Stimulated activated CD4-positive, alpha-beta T cell treated with anti-CD3 and anti-CD28 coated beads, TNF-alpha, amount 100 ng/mL, for 24 hours (primary cell): ENCODE measurements at places on chromosomes 7 and 10.

DNA sequence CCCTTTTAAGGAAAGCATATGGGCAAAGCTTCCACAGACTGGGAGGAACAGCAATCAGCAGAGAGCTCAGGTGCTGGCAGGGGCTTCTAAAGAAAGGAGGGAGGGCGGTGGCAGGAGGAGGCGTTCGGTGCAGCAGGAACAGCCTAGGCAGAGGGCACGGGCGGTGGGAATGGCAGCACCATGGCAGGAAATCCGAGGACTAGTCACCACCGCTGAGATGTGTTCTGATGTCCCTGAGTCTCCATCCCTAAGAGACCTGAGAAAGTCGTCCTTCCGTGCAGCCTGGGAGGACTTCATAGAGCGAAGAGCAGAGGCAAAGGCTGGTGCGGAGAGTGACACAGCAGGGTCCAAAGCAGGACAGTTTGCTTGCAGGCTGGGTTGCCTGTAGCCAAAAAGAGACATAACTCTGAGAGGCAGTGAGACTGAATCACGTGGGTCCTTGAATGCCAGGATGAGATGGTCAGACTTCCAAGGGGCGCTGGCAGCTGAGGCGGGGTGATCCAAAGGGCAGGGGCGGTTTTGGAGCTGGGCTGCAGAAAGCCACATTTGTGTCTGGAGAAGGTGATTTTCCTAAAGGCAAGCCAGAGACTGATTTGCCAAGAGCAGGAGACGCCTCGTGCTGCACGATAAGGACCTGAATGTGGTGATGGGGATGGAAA is 35.8 kb upstream of the GRID1 start:
- DNase-seq, result no peak

DNA sequence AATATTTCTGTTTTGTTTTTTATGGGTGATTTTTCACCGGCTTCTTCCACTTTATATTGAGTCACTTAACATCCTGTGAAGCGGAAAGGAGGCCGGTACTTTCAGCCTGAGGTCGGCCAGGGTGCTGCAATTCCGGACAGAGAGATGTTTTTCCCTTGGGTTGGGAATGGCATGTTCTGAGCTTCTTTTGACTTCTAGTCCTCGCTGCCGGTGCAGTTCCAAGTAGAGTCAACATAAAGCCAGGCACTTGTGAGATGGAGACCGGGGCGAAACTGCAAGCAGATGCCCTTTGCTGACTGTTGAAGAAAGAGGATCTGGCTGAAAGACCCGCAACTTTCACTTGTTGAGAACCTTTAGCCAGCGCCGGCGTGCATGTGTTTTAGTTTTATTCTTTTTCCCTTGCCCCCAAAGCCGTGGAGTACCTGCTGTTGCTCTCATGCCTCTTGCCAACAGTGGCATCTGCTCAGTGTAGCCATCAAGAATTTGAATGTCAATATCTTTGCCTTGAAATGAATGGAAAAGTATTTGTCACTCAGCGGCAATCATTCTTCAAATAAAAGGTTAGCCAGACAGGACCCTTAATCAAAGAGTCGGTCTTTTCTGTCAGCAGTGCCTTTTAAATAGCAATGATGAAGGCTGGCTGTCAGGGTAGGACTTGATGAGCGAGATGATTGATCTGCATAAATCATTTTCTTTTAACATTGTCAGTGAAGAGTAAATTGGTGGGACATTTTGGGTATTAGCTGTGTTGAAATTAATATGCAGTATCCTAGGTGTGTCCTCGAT is 351.2 kb downstream of the LRMDA start:
- DNase-seq, result no peak

GRCh38 chr7:139829025-139829774 is at the start of gene TBXAS1:
Gene TBXAS1, plus strand, starts transcription at chr7:139829264. Its CDS starts 127 bp downstream, at chr7:139829391.
- DNase-seq, result no peak

DNA sequence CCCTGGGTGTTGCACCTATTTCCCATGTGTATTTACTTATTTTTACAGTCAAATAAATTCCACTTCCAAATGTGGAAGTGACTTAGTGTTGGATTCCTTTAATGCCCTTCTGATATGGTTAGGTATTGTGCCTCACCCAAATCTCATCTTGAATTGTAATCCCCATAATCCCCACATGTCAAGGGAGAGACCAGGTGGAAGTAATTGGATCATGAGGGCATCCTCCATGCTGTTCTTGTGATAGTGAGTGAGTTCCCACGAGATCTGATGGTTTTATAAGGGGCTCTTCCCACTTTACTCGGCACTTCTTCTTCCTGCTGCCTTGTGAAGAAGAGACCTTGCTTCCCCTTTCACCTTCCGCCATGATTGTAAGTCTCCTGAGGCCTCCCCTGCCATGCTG is 136.9 kb downstream of the SNX10 start:
- DNase-seq, result no peak

DNA sequence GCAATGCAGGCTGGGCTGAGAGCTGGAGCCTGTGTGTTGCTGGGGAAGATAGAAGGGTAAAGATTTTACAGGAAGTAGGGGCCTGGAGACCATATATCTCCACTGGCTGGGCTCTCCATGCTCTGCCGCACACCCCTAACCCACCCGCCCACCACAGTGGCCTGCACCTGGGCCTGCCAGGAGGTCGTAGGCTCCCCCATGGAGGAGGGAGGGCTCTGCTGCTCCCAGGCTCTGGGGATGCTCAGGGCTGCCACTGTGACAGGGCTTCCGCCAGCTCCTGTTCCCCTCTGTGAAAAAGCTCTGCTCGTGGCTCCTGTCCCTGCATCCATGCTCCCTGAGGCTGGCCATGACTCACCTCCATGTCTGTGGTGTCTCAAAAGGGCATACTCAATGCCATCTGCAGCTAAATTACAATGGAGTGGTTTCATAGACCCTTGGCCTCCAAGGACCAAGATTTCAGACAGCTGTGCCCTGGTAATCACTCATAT is 106.0 kb downstream of the CXCL12 start:
- DNase-seq, result no peak

DNA sequence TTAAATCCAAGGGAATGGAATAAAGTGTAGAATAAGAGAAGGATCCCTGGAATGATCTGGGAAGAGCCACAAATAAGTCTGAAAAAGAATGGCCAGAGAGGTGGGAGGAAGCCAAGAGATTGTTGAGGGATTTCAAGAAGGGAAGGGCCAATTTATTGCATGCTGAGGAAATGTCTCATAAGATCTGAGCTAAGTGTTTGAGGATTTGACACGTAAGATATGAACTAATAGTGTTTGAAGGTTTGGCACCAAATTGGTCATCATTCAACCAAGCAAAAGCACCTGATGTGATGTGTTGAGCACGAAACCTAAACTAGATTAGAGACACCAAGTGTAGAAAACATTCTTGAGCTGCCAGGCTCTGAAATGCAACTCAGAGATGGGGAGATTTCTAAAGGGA is 97.9 kb downstream of the TSPAN12 start:
- DNase-seq, result no peak

DNA sequence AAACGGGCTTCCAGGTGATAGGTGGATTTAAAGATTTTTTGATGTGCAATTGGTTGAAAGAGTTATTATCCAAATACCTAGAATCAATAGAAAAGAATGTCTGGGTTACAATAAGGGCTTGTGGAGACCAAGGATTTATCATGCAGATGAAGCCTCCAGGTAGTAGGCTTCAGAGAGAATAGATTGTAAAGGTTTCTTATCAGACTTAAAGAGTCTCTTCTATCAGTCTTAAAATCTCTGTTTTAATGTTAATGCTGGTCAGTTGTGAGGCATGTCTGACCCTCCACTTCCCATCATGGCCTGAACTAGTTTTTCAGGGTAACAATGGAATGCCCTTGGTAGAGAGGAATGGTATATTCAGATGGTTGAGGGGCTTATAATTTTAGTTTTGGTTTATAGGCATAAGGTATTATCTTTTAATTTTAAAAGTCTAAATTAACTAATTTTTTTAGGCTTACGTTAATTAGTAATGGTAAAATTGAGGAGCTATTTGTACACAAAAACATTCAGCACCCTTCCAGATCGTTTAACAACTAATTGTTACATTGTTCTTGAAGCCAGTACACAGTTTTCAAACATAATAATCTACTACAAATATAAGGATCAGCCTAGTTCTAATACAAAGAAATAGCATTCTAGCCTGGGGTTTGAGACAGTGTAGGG is 704.2 kb upstream of the MBL2 start:
- DNase-seq, result no peak

- no peak for DNase-seq
These were observed 21.8 kb upstream of the CDK14 start for GRCh38 chr7:90574146-90574819.

- no peak for DNase-seq
These were observed 266.0 kb downstream of the USP6NL start for GRCh38 chr10:11345224-11346054.

GRCh38 chr7:21671859-21672258 is 129.0 kb downstream of the DNAH11 start:
- DNase-seq, result no peak

DNA sequence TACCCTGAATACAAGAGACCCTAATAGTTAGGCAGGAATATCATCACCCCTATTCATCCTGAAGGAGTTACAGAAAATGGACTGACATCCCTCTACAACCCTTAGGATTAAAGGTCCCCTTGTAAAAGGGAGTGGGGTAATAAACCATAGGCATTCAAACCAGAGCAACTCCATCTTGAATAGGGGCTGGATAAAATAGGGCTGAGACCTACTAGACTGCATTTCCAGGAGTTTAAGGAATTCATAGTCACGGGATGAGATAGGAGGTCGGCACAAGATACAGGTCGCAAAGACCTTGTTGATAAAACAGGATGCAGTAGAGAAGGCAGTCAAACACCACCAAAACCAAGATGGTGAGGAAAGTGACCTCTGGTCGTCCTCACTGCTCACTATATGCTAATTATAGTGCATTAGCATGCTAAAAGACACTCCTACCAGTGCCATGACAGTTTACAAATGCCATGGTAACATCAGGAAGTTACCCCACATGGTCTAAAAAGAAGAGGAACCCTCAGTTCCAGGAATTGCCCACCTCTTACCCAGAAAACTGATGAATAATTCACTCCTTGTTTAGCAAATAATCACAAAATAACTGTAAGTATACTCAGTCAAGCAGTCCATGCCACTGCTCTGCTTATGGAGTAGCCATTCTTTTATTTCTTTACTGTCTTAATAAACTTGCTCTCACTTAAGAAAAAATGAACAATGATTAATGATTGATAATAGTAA is 37.2 kb downstream of the CUBN start:
- DNase-seq, result no peak

- no peak for DNase-seq
These were observed 15.2 kb downstream of the SLC13A4 start for GRCh38 chr7:135712796-135713195.

DNA sequence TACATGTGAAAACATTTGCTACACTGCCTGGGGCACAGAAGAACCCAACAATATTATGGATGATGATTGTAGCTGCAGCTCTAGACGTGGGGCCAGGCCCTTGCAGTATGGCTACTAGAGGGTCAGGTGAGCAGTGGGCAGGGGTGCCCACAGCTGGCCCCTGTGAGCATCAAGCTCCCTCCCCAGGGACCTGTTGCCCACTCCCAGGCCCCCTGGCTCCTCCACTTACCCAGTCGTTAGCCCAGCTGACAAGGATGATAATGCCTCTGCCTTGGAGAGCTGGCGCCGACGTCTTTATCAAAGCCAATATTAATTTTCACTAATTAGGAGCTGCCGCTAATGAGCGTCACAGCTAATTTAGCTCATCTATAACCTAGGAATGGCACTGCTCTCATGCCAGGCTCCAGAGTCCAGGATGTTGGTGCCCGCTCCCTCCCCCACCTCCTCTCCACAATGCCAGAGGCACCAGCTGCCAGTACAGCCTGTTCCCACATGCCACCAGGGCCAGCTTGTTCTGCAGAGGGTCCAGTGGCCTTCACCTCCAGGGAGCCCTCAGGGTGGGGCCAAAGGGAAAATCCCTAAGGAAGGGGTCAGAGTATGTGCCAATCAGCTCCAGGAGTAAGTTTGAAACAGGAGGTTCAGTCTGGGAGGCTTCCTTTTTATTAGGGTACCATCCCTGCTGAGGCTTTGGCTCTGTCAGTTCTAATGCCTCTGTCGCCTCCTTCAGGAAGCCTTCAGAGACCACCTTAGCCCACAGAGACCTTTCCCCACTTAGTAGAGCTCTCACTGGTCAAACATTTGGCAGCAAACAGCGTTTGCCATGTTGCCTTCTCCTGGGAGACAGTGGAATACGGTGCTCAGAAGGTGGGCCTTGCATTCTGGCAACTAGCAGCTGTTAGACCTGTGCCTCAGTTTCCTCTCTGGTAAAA is 77.2 kb downstream of the CDH23 start:
- no peak for DNase-seq

- no peak for DNase-seq
These were observed 679.3 kb upstream of the IGFBP3 start for GRCh38 chr7:46600340-46600739.

DNA sequence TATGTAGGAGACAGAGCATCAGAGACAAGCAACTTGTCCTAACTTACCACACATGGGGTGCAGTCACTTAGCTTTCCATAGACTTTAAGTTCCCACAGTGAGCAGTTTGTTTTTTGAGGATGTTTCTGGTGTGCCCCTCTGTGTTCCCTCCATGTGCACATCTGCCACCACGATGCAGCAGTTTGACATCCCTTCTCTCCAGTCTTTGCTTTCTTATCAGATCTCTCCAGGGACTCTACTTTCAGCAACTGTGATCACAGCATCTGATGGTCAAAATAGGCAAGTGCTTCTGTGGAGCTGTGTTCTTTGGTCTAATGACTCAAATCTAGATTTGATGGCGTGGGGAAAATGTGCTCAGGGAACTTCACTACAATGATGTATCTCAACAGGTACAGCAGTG is 96.5 kb upstream of the NAMPT start:
- DNase-seq, result no peak

- DNase-seq, result no peak
These were observed 15.7 kb upstream of the STN1 start for GRCh38 chr10:103933557-103934121.

- DNase-seq, result no peak
These were observed 82.6 kb upstream of the UCN3 start for GRCh38 chr10:5282137-5282536.

DNA sequence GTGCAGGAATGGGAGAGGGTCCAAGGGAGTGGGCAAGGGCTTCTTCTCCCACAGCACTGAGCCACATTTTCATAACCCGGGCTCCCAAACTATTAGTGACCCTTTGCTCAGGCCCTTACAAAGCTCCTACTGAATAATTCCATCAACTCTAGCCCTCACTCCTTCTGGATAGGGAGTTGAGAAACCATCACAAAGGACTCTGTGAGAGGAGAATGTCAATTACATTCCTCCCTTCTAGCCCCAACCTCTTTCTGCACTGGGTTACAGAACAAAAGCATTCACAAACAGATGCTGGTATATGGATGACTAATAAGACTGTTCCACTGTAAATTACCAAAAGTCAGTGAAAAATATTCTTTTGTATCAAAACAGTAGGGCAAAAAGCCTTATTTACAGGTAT is 203.7 kb downstream of the SORCS1 start:
- DNase-seq, result no peak

GRCh38 chr7:22980422-22980821 is 33.5 kb downstream of the HYCC1 start:
- DNase-seq, result no peak
